OCI-M1 (cell line): ENCODE measurements at places on chromosomes 12 and 14.
A peak's percentile ranks its signal among the peaks of the same experiment; 100 is the strongest.

GRCh38 chr14:62269204-62269603 is 507.0 kb downstream of the SNAPC1 start:
- DNase-seq, result no peak

DNA sequence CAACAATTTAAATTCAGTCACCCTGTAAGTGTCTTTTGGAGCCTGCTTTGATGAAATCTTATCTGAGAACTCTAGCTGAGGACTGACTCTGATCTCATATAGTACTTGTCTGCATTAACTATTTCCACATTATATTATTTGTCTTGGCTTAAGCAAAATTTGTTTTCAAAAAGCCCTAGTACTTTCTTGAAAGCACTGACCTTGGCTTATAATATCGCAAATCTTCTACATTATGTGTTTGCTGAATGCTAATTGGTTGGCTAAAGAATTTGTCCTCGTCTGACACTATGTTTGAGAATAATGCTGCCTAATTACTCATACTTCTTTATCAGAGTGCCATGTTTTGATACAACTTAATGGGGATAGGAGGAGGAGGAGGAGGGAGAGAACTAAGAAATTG is 46.9 kb upstream of the FLRT2 start:
- DNase-seq, result no peak

DNA sequence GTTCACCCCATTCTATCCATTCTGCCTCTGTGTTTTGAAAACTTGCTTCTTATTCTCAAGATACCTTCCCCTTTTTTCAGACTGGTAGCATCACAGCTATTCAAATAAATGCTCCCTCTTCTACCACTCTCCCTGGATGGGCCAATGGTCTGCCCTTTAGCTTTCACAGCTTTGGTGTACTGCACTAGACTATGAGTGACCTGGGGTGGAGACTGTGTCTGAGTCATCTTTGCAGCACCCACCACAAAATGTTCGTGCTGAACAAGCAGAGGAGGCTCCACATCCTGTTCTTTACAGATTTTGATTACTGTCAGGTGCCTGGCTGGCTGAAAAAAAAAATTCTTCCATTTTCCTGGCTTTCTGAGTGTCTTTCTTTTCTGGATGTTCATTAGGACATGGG is 1104.1 kb upstream of the TMEM132C start:
- DNase-seq, result peak; percentile 66

DNA sequence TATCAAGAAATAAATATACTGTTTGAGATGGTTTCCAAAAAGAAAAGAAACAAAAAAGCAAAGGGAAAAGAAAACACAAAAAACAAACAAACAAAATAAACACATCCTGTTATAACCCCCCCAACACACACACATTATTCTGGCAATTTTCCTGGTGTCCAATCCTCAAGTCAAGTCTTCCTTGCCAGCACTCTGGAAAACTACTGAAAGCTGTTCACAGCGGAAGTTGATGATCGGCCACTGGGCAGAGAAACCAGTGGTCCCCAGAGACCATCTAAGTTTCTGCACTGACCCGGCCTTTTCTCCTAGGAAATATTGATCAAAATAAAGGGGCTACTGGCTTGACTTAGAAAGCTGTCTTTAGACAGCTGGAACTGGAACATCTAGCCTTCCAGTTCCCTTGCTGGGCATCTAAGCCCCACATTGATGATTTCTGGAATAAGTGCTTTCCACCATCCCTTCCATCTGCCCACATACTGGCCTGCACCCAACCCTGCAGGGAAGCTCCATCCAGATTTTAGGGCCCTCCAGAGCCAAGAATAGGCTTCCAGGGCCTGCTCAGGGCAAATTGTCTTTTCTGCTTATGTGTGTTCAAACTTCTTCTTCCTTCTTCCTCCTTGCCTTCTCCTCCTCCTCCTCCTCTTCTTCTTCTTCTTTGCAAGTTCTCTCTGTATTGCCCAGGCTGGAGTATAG is 11.6 kb upstream of the PPP1CC start:
- DNase-seq, result no peak

GRCh38 chr14:61553730-61554641 is 141.3 kb upstream of the HIF1A start:
- DNase-seq, result peak; percentile 5

- DNase-seq, result no peak
Measured at GRCh38 chr14:75793806-75794205, 132.8 kb downstream of the TTLL5 start.

- DNase-seq, result no peak
Measured at GRCh38 chr14:24681056-24681455, 47.1 kb upstream of the GZMB start.

DNA sequence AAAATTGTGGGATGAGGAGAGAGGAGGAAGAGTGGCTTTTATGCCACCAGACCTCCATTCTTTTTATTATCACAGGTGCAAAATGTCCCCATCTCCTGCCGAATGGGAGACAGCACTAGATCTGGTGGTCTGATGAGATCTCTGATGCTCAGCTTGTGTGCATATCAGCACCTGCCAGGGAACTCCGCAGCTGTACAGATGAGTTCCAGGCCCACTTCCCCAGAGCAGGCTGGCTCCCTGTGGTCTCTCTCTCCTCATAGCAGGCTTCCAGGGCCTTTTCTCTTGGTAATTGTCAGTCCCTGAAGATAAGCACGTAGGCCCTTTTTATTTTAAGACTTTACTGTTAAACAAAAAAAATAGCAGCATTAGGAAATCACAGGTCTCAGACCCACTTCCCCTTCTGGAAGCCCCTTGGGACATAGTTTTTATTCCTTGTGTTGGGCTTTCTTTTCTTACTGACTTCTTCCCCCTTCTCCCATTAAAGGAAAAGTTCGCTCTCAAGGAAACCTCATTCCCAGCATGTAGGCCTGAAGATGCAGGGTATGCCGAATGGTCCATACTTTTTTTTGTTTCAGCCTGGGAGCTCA is 4.5 kb upstream of the TBC1D30 start:
- DNase-seq, result no peak

DNA sequence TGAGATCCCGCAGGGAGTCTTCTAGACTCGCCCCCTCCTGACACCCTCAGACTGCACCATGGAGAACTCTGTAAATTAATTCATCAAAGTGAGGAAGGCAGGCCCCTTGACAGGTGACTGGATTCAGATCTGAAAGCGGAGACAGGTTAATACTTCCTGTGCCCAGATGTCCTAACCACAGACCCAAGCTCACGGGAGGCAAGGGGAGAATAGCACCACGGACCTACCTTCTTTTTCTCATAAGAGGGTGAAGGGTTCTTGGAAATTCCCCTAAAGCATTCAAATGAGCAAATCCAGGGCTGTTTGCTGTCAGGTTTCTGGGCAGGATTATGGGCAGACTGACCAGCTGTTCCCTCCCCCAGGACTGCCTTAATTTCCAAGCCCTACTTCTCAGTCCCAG is 170.0 kb downstream of the ZFP36L1 start:
- no peak for DNase-seq

GRCh38 chr12:116354950-116355783 is 77.7 kb upstream of the MED13L start:
- DNase-seq, result peak; percentile 59

DNA sequence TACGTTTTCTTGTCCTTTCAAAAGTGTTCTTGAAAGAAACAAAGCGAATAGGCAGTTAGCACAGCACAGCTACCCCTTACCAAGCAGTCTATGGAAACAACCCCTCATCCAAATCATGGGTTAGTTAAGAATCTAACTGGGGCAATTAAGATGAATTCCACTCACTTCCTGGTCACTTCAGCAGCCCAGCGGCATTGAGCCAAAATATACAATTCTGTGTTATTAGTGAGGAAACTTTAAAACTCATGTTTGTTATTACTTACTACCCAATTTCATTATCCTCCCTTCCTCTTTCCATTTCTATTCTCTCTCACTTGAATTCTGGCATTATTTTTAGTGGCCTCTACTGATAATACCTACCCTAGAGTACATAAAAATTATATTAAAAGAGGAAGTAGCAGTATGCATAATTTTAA is 121.4 kb downstream of the PPHLN1 start:
- peak; percentile 61 for DNase-seq

DNA sequence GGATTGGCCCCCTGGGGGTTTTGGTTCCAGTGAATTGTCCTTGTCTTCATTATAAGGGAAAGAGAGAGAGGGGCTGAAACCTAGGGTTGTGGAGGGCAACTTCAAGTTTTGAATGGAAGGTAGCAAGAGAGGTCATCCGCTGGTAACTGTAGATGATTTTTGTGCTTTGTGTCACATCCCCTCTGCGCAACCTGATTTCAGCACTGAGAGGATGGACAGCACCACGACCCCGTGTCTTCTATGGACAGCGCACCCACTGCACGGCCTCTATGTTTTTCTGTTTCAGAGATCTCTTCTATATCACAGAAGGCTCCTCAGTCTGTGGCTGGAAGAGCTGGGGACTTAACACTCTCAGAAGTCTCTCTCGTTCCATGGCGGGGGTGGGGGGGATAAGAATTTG is 127.0 kb upstream of the RPH3A start:
- peak; percentile 37 for DNase-seq

GRCh38 chr12:39116861-39117260 is 211.5 kb upstream of the CPNE8 start:
- DNase-seq, result no peak

DNA sequence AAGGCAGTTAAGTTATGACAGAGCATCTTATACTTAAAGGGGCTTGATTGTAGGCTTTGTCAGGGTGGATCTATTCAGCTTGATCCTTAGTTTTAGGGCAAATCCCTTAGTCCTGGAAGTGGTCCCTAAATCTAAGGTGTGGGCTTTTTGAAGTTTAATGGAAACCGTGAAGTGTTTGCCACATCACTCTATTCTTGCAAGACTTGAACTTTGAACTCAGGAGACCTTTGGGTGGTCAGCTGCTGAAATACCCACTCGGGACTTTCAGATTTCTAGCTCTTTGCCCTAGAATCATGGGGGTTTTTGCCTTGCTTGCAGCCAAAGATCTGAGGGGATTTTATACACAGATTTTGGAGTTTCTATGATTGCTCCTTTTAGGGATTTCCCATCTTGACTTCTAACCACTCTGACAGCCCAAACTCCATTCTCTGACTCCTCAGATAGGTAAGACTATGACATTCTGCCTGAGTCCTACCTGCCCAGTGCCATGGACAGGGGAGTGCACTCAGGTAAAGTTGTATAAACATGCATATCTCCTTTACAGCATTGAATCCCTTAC is 39.9 kb downstream of the SNAPC1 start:
- no peak for DNase-seq

- DNase-seq, result no peak
Measured at GRCh38 chr12:128415036-128415560, 148.1 kb downstream of the TMEM132C start.
